ENCODE measurements at places on chromosomes 12 and 14.

DNA sequence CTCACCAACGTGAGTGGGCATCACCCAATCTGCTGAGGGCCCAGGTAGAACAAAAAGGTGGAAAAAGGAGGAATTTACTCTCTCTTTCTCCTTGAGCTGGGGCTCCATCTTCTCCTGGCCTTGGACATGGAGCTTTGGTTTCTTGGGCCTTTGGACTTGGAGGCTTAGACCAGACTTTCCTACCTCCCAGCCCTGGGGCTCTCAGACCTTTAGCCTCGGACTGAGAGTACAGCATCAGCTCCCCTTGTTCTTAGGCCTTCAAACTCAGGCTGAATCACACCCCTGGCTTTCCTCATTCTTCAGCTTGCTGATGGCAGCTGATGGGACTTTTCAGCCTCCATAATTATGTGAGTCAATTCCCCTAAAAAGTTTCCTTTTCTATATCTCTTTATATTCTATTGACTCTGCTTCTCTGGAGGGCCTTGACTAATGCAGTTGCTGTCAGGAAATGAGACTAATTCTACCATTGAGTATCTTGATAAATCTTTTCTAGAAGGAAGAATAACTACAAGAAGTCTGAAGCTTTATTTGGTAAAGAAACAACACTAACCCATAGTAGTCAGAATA is 15.9 kb upstream of the CLEC4E start:
- DNase-seq: no peak

DNA sequence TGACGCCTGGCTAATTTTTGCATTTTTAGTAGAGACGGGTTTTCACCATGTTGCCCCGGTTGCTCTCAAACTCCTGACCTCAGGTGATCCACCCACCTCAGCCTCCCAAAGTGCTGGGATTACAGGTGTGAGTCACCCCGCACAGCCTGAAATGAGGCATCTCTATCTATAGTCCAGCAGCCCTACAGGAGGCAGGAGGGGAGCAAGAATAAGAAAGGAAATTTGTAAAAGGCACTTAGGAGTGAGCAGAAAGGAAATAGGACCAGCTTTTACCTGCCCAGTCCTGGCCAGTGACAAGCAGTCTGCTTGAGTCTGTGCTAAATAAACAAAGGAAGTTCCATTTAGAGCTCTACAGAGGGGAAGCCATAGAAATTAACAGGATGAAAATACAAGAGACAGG is 15.0 kb upstream of the PSMA6 start:
- no peak for DNase-seq

- no peak for DNase-seq
Measured at GRCh38 chr12:15580431-15580830, 208.8 kb downstream of the EPS8 start.

DNA sequence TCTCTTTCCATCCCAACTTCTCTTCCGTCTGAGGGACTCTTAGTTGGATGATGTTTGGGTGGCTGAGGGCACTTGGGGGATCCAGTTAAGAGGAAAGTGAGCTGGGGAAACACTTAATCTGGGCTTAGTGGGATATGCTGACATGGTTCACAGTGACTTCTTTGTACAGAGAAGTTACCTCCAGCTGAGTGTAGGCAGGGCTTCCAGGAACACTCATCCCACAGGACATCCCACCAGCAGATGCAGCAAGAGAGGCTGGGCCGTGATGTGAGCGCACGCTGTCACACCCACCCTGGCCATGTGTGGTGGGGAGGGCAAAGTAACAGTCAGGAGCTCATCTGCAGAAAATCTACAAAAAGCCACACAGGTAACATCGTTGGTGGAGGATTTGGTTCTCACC is 832 bp upstream of the CACNA2D4 start:
- DNase-seq: no peak

DNA sequence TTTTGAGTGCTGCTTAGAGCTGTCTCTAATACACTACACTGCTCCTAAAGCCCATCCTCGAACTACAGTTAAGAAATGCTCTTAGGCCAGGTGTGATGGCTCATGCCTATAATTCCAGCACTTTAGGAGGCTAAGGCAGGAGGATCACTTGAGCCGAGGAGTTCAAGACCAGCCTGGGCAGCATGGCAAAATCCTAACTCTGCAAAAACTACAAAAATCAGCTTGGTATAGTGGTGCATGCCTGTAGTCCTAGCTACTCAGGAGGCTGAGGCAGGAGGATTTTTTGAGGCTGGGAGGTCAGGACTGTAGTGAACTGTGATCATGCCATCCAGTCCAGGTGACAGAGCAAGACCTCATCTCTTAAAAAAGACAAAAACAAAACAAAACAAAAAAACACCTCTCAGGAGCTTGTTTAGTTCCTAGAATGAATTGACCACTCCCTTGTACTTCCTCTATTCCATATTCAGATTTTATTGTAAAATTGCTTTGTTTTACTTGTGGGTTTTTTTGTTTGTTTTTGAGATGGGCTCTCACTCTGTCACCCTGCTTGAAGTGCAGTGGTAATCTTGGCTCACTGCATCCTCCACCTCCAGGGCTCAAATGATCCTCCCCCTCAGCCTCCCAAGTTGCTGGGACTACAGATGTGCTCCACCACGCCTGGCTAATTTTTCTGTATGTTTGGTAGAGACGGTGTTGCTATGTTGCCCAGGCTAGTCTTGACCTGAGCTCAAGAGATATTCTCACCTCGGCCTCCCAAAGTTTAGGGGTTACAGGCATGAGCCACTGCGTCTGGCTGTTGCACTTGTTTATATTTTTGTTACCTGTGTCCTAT is 13.6 kb downstream of the MDM2 start:
- no peak for DNase-seq

DNA sequence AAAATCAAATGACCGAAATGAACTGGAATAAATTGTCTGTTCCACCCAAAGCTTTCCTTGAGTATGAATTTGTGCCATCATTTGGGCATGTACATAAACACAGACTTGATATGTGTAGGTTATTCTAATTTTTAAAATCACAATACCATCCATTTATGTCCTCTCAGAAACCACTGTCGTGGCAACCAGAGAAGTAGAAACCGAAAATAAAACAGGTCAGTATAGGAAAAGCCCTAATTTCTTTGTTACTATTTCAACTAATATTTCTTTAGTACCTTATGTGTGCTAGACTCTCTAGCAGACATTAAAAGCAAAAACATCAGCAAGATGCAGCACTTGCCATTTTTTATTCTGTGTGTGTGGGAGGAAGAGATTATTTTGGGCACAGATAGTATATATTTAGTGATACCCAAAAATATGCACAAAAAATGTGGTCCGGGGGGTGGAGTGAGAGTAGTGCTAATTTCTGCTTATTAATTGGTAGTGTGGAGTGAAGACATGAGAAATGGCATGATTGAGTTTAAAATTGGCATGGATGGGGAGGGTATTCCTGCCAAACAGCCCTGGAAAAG is 130.8 kb upstream of the CNTN1 start:
- no peak for DNase-seq

DNA sequence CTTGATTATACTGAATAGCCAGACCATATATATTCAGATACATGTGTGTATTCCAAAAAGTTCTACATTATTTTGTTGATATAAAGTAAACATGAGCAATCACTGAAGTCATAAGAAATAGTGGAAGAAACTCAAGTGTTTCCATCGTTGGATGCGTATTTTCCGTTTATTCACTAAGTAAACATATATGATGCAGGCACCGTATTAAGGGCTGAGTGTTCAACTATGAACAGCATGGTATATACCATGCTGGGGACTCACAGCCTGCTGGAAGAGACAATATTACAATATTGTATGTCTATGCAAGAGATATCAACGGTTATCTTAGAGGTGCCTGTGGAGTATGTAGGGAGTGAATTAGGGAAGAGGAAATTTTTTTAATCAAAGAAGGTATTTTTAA is 1.2 kb downstream of the PYROXD1 start:
- no peak for DNase-seq

- DNase-seq: no peak
Measured at GRCh38 chr12:22803725-22804124, 178.8 kb downstream of the ETNK1 start.

GRCh38 chr12:79203058-79203647 is 338.6 kb downstream of the SYT1 start:
- no peak for DNase-seq

- DNase-seq: peak; percentile 42
Measured at GRCh38 chr12:121494093-121494787, 86.6 kb downstream of the KDM2B start.

DNA sequence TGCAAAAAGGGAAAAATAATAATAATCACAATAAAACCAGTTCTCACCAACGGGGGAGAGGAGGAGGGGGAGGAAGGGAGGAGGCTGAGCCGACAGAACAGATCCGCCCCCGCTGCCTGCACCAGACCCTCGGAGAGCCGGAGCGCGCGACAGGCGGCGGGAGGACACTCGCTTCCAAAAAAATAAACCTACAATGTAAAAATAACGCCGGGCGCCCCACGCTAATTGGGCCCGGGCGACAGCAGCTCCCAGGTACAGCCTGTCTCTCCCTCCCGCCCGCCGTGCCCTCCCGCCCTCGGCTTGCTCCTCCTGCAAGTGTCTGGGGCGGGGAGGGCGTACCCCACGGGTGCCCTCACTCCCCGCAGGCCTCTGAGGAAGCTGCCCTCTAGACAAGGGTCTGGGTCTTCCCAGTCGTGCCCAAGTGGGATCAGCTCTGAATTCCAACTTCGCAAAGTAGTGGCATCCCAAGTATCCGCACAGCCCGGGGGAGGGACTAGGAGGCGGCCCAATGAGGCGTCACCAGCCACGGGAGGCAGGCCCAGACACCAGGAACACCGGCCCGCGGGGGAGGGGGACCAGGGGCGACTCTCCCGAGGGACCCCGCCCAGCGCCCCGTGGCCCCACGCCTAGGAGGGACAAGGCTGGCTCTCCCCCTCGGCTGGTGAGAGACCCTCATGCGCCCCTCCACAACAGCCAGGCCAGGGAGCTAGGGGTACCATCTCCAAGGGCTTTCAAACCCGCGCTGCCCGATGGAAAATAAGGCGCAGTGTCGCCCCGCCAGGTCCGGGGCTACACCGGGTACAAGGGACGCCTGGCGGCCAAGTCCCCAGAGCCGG is 1.0 kb downstream of the NCOR2 start:
- DNase-seq: peak; percentile 92

DNA sequence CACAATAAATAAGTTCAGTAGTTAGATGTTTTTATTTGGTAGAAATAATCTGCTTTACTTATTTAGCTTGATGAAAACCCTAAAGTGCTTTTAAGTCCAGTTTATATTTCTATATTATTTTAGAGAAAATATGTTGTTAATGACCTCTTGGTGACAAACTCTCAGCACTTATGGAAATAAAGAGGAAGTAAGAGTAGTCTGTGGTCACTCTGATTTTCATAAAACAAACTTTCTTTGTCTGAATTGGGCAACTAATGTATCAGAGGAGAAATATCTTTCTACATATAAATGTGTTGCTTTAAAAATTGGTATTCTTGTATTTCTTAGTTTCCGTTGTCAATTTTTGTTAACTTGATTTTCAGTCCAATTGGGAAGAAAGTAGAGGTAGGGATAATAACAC is 878.9 kb upstream of the SEL1L start:
- no peak for DNase-seq

DNA sequence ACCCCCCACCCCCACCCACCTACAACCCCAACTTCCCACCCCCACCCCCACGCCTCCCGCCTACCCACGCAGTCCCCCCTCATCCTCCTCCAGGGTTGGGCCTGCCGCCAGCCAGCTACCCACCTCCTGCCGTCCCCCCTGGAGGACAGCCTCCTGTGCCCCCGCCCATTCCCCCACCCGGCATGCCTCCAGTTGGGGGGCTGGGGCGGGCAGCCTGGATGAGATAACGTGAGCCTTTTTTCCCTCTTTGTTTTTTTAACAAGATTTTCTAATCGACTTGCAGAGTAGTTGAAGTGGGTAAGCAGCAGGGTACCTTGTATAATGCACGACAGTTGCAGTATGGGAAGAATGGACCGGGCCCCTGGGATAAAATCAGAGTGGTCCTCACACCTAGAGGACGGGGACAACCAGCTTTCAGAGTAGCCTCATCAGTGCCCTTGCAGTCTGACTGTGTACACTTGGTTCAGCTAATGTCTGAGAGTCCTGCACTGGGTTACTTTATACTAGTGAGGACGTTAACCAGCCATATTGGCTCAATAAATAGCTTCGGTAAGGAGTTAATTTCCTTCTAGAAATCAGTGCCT is 29.4 kb downstream of the CCNK start:
- DNase-seq: no peak

DNA sequence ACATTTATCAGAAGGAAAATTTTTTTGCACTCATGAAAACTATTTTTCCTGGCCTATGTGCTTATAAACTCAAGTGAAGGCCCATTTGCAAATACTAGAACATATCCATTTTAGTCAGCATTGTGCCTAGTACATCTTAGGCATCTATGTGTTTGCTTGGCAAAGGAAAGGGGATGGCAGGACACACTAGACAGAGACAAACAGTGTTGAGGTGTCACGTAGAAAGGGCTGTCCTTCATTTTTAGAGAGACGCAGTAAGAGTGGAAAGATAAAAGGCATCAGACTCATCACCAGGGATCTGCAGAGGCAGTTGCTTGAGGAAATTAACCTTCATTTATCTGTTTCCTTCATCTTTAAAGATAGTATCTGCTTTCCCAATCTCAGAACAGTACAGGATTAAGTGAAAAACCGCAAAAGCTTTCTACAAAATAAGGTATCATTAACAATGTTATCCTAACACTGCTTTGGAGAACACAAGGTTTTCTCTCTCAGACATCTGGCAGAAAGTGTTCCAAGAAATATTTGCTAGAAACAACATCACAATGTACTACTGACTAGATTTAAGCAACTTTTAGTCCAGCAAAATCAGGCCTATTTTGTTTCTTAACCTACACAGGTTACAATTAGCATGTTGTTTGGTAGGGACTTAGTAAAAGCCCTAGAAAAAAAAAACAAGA is 2.0 kb downstream of the YBX3 start:
- DNase-seq: no peak

- no peak for DNase-seq
Measured at GRCh38 chr14:77024171-77024691, 4.3 kb downstream of the IRF2BPL start.

GRCh38 chr14:93974299-93974698 is 2.1 kb downstream of the ASB2 start:
- no peak for DNase-seq

- no peak for DNase-seq
Measured at GRCh38 chr14:82055515-82056115, 522.0 kb upstream of the SEL1L start.

DNA sequence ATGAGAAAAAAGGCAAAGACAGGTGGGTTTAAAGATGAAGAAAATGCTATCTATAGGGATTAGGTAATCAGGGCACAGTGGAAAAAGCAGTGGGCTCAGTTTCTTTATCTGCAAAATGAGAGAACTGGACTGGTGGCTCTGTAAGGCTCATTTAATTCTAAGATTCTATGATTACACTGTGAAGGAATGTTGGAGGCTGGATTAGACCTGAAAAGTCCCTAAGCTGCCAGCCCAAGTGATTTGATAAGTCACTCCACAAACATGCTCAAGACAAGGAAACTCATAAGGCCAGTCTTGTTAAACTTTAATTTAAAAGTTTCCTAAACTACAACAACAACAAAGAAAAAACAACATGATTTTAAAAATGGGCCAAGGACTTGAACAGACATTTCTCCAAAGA is 75.1 kb downstream of the DCAF5 start:
- no peak for DNase-seq

DNA sequence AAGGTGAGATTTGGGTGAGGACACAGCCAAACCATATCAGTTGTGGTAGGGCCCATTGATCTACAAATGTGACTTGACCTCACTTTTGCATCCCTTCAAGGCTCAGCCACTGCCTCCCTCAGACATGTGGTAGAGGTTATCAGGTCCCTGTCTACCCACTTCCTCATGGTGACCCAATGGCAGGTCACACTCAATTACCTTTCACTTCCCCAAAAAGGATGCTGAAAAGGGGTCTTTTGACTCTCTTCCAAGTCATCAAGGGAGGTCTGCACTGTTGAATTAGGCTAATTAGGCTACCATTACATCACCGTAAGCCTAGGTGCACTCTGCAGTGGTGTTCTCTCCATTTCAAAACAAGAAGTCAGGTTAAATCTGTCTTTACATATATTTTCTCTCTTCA is 22.6 kb upstream of the DRAM1 start:
- no peak for DNase-seq
